ENCODE measurements at places on chromosomes 12 and 14. TPM values are rescaled to one million over a fixed set of nuclear protein-coding genes. Genes with fewer than 3 reads are reported as not detected.

The FAM90A1 gene
- total RNA-seq: 0.65 TPM

The HNF1A gene
- not detected for total RNA-seq

The PPP1R12A gene
- total RNA-seq: 118 TPM

The CLEC6A gene
- total RNA-seq: not detected

The OR2AP1 gene
- not detected for total RNA-seq

The GPR132 gene
- 47.1 TPM for total RNA-seq

The TIGAR gene
- total RNA-seq: 10.7 TPM

The PMCH gene
- not detected for total RNA-seq

The KRT6C gene
- total RNA-seq: not detected

All from T-helper 17 cell (primary cell).